ENCODE measurements at places on chromosomes 5 and 9.

- no peak for DNase-seq
Measured at GRCh38 chr5:149904293-149904886, 40.2 kb downstream of the PDE6A start.

GRCh38 chr5:140258016-140258415, 44.9 kb downstream of the PFDN1 start:
- DNase-seq: no peak

GRCh38 chr9:82467436-82467835, 478.9 kb downstream of the SPATA31D1 start:
- no peak for DNase-seq

GRCh38 chr5:169838688-169839087, 141.6 kb downstream of the INSYN2B start:
- no peak for DNase-seq

- no peak for DNase-seq
Measured at GRCh38 chr9:3804103-3804502, 278.3 kb upstream of the RFX3 start.

DNA sequence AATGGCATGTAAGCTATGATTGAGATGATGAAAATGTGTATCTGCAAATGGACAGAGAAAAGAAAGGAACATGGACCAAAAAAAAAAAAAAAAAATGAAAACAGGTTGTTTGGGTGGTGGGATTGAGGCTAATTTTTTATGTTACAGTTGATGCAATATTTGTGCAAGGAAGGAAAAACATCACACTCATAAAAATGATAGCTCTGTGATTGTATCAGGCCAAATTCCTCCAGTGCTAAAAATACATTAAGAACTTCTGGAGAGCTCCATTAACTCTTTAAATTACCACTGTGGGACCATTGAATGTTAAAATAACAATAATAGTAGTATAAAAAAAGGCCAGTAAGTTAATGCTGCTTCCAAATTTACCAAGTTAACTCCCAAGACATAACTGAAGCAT, 79.5 kb upstream of the MSX2 start:
- no peak for DNase-seq

DNA sequence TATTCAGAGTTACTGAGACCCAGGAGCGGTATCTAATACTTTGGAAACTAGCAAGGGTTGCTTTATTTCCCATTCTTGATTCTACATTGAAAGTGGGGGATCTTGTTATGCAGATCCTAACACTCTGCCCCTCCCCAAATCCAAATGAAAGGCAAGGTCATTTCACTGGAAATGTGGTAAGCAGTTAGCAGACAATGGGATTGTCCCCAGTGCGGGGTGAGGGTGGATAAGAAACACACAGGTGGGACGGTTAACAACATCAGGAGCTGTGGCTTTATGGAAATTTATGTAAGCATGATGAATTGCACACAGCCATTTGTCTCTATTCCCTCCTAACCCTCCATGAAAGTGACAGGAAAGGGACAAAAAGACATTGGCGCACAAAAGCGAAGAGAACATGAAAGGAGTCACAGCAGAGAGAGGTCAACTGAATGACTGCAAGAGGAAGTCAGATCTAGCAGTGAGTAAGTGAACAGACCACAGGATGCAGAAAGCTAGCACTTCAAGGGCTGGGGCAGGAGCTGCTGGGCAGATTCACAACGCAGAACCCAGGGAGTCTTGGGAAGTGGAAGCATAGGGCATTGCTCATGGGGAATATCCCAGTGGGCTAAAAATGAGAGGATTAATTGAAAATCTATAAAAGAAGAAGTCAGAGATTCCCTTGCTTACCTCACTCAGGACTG, 184.4 kb downstream of the HSD17B3 start:
- DNase-seq: no peak

GRCh38 chr5:159098603-159099436, 896 bp downstream of the EBF1 start:
- DNase-seq: peak; percentile 72

DNA sequence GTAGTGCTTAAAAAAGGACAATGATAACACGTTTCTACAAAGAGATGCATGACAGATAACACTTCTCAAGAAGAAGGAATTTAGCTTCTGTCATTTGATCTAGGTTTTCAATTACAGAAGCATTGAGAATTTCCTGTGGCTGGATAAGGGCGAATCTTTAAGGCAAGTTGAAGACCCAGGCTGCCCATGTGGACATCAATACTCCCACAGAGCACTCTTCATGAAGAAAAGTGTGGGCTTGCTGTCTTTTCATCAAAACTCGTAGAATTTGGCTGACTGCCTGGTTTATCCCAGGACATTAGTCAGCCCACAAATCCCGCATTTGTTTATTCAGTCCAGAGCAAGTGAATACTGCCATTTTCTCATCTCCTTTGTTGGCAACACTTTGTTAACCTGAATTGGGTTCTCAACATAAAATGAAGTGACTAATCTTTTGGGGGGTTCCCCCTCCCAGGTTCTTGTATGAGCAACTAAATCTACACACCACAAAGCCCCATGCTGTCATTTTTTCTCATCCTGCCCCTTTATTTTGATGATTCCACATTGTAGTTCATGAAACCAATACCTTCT, 43.4 kb upstream of the CDKN2B start:
- DNase-seq: no peak

GRCh38 chr5:143217804-143218160, 185.7 kb downstream of the NR3C1 start:
- no peak for DNase-seq

DNA sequence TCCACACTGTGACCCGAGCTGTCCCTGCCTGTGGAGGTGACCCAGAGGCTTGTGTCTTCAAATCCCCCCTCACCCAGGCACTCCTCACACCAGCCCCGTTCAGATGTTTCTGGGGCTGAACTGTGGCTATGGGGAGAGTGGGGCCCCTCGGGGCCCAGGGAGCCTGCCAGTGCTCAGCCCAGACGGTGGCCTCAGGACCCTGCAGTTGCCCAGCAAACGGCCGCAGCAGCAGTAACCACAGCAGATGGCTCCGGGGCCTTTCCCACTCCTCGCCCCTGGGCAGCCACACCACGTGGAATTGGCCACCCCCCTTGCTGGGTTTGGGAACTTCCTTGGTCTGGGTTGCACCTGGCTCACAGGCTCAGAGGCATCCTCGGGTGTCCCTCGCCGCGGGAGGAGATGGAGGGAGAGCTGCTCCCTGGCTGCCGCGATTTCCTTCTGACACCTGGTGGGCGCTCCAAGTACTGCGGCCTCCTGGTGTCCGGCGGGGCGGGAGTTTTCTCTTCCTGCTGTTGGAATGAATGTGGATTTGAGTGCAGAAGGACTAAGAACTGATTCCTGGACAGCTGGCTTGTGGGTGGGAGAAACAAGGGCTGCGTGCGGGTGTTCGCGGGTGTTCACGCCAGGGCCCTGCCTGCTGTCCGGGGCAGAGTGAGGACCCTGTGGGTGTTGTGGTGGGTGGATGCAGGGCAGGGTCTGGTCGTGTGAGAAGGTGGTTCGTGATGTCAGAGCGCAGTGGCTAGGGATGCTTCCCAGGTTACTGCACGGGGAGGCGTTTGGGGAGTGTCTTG, 97.5 kb downstream of the COL5A1 start:
- no peak for DNase-seq

DNA sequence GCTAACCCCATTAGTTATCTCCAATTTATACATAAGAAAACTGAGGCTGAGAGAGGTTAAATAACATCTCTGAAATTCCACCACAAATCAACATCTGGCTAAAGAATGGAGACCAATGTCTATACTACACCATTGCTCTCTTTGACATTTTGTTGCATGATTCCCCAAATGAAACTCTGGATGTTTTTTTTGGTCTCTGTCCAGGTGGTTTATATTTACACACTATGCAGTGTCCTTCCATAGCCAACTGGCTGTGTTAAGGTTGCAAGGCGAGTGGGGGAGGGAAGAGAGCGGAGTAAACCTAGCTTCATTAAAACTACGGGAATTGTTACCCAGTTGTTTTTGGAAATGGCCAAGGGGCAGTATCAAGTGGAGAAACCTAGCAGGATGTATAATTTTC, 67.2 kb downstream of the KIF4B start:
- no peak for DNase-seq

DNA sequence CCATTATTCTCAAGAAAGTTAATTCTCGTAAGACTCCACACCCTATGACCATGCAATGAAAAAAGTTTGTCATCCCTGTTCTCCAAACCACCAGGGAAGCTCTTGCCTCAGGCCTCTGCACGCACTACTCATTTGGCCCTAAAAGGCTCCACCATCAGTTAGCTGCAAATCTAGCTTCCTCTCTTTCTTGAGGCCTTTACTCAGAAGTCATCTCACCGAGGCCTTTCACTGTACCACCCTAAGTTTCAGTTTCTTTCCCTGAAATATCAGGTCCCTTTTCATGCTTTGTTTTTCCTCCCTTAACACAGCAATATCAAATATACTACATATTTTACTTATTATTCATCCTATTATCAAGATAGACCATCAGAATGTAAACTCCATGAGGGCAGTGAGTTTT, 39.1 kb downstream of the OXCT1 start:
- no peak for DNase-seq

DNA sequence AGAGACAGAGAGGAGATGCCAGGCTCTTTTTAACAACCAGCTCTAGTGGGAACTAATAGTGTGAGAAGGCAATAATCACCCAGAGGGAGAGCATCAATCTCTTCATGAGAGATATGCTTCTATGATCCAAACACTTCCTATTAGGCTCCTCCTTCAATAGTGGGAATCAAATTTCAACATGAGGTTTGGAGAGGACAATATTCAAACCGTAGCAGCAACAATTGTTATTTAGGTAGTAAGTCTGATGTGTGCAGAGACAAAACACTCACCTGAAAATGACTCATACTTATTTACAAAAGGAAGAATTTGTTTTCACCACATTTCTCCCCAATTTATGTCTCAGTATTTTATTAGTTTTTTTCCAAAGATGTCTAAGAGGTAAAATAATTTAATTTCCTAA, 144.3 kb downstream of the ST8SIA4 start:
- DNase-seq: no peak

- DNase-seq: peak; percentile 98
Measured at GRCh38 chr5:157912621-157913325, 53.8 kb upstream of the CLINT1 start.

GRCh38 chr5:20604992-20605391, 617.0 kb upstream of the CDH18 start:
- no peak for DNase-seq

DNA sequence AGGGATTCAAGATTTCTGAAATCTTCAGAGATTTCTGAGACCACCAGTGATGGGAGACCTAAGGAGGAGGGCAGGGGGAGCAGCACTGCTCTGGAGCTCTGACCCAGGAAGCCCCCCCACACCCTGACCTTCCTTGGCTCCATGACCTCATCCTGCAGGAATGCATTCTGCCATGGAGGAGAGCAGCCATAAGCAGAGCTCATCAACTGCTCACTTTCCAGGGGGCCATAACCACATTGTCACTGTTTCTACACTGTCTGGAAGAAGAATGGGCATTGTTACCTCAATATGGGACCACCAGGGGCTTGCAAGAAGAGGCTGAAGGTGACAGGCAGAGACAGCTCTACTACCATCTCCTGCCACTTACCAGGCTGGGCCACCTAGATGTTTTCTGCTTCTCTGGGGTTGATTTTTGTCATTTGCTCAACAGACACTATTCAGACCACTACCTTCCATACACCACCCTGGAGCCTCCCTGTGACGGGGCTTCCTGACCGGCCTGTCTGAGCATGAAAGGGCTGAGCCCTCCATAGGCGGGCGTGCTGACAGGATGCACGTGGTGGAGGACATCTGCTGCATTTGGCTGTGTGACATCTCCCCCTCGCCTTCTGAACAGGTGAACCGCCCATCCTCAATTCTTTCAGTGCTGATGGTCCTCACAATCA, 2.3 kb upstream of the TSC1 start:
- DNase-seq: no peak

DNA sequence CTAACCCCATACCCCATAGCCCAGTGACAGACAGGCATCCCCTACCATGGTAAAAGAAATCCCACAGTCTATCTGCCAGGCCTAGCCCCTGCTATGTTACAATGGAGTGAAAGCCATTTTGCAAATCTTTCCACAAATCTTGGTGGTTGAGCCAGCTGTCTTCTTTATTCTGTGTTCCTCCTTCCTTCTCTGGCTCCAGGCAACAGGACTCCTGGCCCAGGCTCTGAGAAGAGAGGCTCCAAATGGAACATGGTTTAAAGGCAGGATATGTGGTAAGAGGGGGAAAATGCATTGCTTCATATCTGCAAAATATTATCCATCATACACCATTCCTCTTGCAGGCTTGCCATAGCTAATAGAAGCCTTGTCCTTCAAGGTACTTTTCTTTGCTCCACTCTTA, 25.2 kb downstream of the FGF1 start:
- DNase-seq: no peak

DNA sequence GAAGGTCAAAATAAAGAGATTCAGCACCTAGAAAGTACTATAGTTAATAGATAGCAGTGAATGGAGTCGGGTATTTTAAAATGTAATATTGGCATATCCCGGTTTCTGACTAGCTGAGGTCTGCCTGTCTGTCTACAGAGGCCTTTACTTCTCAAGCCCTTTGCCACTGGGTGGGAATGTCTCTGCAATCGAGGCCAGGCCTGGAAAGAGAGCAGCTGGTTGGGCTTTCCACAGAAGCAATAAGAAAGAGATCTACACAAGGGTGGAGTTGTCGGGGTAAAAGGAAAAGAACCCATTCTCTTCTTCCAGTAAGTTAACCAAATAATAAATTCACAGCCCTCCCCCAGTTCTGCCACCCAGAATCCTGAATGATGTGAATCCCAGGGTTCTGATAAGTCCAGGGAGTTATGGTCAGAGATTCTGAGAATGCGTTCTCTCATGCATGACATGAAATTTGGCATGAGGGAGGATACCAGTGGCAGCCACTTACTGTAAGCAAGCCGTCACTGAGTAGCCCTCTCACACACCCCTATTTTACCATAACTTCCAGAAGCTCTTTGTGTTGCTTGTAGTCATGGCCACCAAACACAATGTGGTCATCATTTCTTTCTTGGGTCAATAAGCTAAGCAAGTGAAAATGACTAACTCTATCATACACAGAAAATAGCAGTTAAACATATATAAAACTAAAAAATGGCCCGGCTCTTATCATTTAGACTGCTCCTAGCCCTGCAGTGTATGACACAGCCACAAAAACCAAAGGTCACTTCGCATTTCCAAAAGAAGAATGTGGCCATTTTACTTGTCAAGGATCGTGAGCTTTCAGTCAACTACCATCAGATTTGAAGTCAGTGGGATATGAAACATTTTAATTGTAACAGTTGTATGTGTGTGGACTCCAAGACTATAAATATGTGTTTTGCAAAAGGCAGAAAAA, 185.0 kb downstream of the GLIS3 start:
- no peak for DNase-seq
